Gastrocnemius medialis (tissue), 4 donors: ENCODE measurements at places on chromosomes 7 and 10. TPM values are rescaled to one million over a fixed set of nuclear protein-coding genes. Genes with fewer than 3 reads are reported as not detected.

CPN1 gene
- total RNA-seq = 0.20 TPM

CNNM1 gene
- total RNA-seq = not detected

DNA sequence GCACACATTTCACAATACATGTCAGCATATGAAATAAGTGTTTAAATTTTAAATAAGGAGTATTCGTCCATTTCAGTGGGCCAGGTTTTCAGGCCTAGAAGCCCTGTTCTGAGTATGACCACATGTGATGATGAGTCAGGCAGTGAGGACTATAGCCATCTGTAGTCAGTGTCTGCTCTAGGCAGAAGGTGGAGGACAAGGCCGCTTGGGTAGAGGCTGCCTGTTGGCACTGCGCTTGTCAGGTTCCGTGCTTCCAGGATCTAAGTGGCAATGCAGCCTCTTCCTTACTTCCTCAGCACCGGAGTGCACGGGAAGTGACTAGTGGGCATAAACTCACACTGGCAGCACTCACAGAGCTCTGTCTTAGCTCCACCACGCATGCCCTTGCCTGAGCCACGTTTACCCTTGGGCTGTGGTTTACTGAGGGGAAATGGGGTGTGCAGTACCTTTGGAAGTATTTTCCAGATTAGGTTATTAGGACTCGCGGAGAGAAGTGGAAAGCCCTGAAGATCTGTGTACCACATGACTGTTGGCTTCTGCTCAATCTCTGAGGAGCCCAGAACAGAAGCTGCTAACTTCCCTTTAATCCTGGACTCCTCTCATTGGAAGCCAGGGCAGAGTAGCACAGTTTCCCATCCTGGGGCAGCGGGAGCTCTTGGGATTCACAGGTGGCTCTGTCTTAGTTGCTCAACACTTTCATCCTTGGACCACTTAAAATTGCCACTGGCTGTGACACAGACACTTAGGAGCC lies 87.5 kb upstream of the GJD4 start:
- H3K27ac ChIP-seq = no peak overlapping the region
- no peaks in the 10 kb centered on the region for H3K36me3 ChIP-seq
- H3K4me1 ChIP-seq = peaks cover 7% of the 10 kb centered on the region

FAM25A gene
- not detected for total RNA-seq

NEUROG3 gene
- not detected for total RNA-seq

VWDE gene
- not detected for total RNA-seq

NRP1 gene
- 22.8 TPM for total RNA-seq

- no peaks in the 10 kb centered on the region for H3K4me1 ChIP-seq
- H3K27me3 ChIP-seq = no peaks in the 10 kb centered on the region
- no peak for DNase-seq
- H3K27ac ChIP-seq = no peak overlapping the region
- H3K4me3 ChIP-seq = no peak overlapping the region
- H3K36me3 ChIP-seq = no peaks in the 10 kb centered on the region
These were observed 274.2 kb downstream of the ELMO1 start for GRCh38 chr7:37174460-37174859.

ITGA8 gene
- 1.6 TPM for total RNA-seq

DNA sequence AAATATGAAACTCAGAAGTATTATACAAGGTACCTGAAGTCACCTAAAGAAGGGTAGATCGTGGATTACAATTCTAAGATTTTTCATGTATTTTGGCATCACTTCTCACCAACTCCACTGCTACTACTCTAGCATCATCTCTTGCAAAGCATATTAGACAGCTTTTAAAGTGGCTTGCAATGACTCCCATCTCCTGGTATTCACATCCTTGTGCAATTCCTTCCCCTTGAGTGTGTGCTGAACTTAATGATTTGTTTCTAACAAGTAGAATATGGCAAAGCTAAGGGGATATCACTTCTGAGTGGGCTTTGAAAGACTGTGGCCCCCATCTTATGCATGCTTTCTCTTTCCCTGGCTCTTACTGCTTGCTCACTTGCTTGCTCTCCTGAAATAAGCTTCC lies 280.2 kb downstream of the SNX13 start:
- no peaks in the 10 kb centered on the region for H3K4me1 ChIP-seq
- no peak overlapping the region for H3K4me3 ChIP-seq
- no peaks in the 10 kb centered on the region for H3K27me3 ChIP-seq
- no peaks in the 10 kb centered on the region for H3K36me3 ChIP-seq
- no peak for DNase-seq
- H3K27ac ChIP-seq = no peak overlapping the region
